Stimulated activated CD8-positive, alpha-beta memory T cell treated with anti-CD3 and anti-CD28 coated beads, Interleukin-12 subunit alpha, Interleukin-12 subunit beta, amount 100 ng/mL, for 4 hours (primary cell): ENCODE measurements at places on chromosomes 4 and X.

DNA sequence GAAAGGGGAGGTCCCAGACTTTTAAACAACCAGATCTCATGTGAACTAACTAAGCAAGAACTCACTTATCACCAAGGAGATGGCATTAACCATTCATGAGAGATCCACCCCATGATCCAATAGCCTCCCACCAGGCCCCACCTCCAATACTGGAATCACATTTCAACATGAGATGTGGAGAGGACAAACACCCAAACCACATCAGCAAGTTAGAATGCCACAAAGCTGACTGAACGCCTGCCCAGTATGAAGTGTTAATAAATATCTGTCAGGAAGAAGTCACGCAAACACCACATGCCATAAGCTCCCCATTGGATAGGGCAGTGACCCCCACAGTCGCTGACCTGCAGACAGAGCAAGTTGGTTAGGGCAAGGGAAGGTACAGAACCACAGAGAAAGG is 14.3 kb downstream of the SLC10A6 start:
- no peak for DNase-seq

DNA sequence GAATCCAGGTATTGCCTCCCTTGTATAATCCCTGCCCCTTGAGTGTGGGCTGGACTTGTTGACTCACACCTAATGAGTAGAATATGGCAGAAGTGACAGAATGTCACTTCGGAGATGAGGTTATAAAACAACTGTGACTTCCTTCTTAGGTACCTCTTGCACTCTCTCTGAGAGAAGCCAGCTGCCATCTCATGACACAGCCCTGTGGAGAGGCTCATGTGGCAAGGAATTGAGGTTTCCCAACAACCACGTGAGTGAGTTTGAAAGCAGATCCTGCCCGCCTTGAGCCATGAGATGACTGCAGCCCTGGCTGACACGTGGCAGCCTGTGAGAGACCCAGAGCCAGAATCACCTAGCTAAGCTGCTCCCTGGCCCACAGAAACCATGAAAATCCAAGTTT is 13.5 kb downstream of the ASB11 start:
- DNase-seq = no peak

- DNase-seq = no peak
Observed at GRCh38 chrX:14630733-14631132, 101.4 kb downstream of the GLRA2 start.

DNA sequence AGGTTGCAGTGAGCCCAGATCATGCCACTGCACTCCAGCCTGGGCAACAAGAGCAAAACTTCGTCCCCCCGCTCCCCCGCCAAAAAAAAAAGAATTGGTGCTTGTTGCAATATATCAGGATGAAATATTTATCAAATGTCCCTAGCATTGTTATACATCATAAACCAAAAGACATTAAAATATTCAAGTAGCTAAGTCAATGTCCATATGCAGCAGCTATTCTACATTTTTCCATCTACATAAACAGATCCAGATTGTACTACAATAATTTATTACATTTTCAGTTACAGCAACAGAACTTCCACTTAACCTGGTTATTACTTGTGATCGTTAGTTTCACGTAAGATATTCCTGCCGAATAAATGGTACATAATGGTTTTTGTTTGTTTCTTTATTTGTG is 64.1 kb downstream of the ARAP2 start:
- DNase-seq = no peak
